ENCODE measurements at places on chromosomes 5 and 9.

GRCh38 chr9:132384376-132384775 is 22.3 kb downstream of the TTF1 start:
- no peak for DNase-seq

- DNase-seq: no peak
Observed at GRCh38 chr9:16959391-16959790, 88.9 kb upstream of the BNC2 start.

- no peak for DNase-seq
Observed at GRCh38 chr5:139100825-139101224, 97.3 kb downstream of the SIL1 start.

GRCh38 chr5:165130656-165131055 is 1625.2 kb downstream of the MAT2B start:
- DNase-seq: no peak

DNA sequence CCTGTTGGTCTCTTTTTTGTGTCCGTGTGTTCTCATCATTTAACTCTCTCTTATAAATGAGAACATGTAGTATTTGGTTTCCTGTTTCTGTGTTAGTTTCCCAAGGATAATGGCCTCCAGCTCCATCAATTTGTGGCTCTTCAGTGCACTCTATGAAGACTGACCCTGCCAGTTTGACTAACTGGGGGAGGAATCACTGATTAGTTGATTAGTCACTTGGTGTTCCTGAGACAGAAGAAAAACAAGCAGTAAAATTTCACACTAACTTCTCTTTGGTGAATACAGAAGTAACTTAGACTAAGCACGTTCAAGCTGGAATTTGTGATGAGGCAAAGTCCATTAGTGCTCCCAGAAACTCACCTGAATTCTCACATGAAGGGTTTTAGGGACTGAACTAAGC is 495.8 kb upstream of the RORB start:
- DNase-seq: no peak

DNA sequence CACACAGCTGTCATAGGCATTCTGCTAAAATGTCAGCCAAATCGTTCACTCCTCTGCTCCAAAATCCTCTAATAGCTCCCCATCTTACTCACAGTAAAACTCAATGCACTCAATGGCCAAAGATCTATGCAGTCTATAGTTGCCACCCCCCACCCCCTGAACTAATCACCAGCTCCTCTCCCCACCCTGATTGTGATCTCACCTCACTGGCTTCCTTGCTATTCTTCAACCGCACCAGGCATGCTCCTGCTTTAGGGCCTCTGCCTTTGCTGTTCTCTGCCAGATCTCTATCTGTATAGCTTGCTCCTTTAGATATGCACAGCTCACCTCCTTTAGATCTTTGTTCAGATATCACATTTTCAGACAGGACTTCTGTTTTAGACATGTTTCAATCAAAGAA is 33.2 kb upstream of the SNX2 start:
- DNase-seq: no peak

GRCh38 chr9:84146893-84147710 is 166.5 kb downstream of the RMI1 start:
- DNase-seq: no peak

GRCh38 chr9:105024529-105024928 is 96.6 kb upstream of the ABCA1 start:
- no peak for DNase-seq

GRCh38 chr5:51859624-51860023 is 476.4 kb downstream of the ISL1 start:
- no peak for DNase-seq

DNA sequence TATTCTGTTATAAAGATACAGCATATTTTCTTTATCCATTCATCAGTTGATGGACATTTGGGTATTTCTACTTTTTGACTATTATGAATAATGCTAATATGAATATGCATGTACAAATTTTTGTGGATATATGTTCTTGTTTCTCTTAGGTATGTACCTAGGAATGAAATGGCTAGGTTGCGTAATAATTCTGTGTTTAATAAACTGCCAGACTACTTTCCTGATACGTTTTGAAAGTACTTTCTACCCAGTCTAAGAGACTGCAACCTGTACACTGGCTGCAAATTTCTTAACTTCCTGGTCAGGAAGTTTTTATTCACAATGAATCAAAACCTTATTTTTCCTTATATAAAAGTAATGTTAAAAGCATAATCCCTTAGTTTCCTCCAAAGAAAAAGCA is 93.9 kb upstream of the STARD4 start:
- no peak for DNase-seq

DNA sequence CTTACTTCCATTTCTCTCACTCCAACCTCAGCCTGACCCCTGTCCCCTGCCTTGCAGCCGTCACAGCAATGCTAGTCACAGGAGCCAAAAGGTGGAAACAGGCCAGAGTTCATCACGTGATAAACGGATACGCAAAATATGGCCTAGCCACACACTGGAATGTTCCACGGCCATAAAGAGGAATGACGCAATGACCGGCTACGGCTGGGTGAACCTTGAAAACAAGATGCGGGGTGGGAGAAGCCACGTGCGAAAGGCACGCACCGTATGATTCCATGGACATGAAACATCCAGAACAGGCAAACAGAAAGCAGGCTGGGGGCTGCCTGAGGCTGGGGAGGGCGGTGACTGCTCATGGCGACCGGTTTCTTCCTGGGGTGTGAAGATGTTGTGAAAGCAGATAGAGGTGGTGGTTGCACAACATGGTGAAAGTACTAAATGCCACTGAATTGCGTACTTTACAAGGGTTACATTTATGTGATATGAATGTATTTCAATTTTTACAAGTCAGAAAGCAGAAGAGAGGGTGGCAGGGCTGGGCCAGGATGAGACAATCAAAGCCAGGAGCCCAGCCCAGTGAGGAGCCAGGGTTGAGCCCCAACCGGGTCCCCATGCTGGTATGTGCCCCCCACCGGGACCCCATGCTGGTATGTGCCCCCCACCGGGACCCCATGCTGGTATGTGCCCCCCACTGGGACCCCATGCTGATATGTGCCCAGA is 117.8 kb upstream of the SARDH start:
- no peak for DNase-seq

- DNase-seq: no peak
Observed at GRCh38 chr5:132394667-132395259, 25.3 kb downstream of the SLC22A5 start.

GRCh38 chr9:134410835-134411217 is 84.6 kb downstream of the RXRA start:
- no peak for DNase-seq

- no peak for DNase-seq
Observed at GRCh38 chr5:130939059-130939458, 226.0 kb downstream of the HINT1 start.

DNA sequence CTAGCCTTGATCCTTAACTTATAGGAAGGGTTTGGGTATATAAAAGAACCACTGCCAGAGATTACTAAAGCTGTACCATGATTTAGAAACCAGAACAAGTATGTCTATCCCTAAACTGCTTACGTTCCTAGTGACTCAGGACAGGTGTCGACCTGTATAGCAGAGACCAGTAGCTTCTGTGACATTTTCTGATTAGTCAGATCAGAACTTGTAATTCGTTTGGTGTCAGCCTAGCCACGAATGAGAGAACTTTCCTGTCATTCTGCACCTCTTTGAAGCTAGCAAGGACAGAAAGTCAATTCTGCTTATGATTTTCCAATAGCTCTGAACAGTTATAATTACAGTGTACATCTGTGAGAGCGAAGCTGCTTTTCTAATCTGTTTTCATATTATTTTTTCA is 39.5 kb downstream of the PRKACG start:
- DNase-seq: no peak

DNA sequence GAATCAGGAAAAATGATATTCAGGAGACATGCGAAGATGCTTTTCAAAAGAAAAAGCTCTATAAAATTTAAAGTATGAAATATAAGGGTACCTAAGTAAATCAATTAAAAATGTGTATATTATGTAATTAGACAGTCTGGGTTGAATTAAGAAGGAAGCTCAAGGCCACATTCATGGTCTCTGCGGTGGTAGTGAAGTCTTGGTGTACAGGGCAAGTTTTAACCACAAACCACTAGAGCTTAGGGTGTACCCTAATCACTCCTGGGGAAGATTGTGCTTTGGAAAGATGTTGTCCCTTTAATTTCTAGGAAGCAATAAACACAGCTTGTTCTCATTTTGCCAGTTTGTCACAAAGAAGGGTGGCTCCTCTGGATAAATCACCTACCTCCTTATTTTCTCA is 287.2 kb upstream of the ZNF608 start:
- DNase-seq: no peak

DNA sequence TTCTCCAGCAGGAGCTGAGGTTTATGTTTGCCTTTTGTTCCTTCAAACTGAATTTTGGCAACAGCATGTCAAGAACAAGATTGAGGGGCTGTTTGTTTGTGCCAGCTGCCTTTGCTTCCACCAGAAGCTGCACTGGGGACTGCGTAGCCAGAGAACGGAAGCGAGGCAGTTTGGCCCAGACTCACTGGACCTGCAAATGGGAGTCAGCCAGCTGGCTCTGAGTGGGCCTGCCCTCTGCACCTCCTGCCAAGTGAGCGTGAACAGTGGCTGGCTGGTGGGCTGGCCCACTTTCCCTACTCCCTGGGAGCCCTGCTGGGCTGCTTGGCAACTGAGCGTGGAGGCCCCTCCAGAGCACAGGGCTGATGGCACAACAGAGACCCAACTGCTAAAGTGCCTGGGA is 111.6 kb downstream of the GALNT10 start:
- DNase-seq: no peak

- no peak for DNase-seq
Observed at GRCh38 chr9:125439434-125440272, 178.0 kb downstream of the GAPVD1 start.

GRCh38 chr5:160675988-160676387 is 176.0 kb downstream of the ATP10B start:
- no peak for DNase-seq

GRCh38 chr5:38187532-38187931 is 70.8 kb upstream of the EGFLAM start:
- no peak for DNase-seq

GRCh38 chr5:72557167-72558045 is 50.2 kb upstream of the ZNF366 start:
- no peak for DNase-seq
